AG09309 (cell line): ENCODE measurements at places on chromosomes 11 and 22.

- no peak for DNase-seq
Measured at GRCh38 chr11:33959855-33960400, 68.1 kb upstream of the LMO2 start.

DNA sequence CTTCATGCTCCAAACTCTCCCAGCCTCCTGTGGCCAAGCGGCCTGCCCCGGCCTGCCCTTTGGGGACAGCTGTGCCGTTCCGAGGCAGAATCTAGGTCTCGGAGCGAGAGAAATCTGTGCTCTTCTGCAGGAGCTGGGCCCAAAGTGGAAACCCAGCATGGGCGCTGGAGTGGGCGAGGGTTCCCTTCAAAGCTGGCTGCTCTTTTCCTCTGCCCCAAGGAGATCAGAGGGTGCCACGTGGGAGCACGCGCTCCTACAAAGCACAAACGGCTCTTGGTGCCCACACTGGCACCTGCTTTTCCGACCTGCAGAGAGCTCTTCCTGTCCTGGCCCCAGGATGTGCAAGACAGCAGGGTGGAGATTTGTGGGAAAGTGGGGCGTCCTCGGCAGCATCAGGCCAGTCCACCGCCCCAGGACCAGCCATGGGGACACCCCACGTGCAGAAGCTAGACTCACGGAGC lies 6.9 kb downstream of the OSBPL5 start:
- DNase-seq, result no peak

DNA sequence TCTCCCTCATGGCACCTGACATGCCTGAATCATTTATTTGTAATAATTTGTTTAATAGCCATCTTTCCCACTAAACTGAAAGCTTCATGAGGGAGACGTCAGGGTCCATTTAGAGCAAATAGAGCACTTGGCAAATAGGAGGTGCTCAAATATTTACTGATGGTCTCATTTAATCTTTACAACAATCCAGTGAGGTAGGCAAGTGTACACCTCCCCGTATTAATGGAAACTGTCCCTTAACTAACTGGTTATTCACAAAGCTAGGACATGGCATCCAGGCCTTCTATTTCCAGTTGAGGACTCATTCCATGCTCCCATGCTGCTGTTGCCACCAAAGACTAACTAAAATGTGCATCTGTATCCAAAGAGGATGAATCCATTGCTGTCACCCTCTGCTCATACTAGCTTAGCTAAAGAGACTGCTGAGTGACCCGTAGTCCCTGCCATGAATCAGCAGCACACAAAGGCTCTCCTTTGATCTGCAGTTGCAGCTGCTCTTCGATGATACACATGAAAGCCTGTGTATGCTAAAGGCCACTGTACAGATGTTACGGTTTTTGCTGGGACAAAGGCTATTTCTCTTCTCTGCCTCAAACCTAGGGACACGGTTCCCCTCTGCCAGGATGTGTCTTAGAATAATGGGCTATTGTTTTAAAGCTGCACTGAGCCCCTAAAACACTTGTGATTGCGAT lies 82.6 kb downstream of the RAB30 start:
- no peak for DNase-seq

- DNase-seq, result no peak
Measured at GRCh38 chr11:126224647-126225294, 13.2 kb downstream of the FAM118B start.

DNA sequence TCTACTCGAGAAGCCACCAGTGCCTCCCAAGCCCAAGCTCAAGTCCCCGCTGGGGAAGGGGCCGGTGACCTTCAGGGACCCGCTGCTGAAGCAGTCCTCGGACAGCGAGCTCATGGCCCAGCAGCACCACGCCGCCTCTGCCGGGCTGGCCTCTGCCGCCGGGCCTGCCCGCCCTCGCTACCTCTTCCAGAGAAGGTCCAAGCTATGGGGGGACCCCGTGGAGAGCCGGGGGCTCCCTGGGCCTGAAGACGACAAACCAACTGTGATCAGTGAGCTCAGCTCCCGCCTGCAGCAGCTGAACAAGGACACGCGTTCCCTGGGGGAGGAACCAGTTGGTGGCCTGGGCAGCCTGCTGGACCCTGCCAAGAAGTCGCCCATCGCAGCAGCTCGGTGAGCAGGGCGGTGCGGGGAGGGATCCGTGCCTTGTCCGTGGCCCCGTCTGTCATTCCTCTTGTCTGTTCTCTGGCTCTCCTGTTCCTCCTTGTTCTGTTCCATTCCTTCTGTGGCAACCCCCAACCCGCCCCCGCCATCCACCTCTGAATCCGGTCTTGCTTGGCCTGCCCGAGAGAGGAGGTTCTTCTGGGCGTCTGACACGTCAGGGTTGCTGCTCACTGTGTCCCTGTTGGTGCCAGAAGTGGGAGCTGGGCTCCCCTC lies 15.8 kb upstream of the ACR start:
- no peak for DNase-seq

GRCh38 chr11:99865951-99866350 lies 821.1 kb upstream of the ARHGAP42 start:
- no peak for DNase-seq

DNA sequence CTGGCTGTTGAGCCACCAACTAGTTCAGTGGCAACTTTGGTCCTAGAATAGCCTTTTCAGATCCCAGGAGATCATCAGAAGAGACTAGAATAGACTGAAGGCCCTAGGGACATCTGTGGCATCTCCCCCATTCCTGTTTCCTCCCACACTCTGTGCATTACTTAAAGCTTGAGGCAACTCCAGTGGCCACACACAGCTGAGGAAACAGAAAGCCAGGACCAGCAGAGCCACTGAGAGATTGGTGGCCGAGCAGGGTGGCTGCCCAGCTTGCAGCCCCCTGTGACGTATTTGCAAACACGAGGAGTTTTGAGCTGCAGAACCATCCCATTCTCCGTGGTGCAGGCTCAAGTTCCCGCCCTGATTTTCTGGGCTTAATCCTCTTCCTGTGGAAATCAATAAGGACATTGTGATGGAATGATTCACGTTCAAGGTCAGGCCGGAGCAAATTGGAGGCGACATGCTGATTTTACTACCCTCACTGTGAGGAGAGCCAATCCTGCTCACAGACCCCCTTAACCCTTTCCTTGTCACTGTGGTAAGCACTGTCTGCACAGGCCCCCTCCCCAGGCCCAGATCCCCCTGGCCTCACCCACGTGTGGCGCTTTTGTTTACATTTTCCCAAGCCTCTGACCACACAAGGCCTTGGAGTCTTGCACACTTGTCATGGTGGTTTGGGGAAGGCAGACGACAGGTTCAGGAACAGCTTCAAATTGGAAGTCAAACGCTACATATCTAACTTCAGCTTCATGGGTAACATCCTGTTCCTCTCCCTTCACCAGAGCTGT lies 69.1 kb upstream of the MYOD1 start:
- no peak for DNase-seq
